GM23248 (cell line): ENCODE measurements at places on chromosomes 12 and 14. TPM values are rescaled to one million over a fixed set of nuclear protein-coding genes. Genes with fewer than 3 reads are reported as not detected.

GRCh38 chr12:66397574-66398290, 95.4 kb downstream of the HELB start:
- H3K4me3 ChIP-seq: no peak overlapping the region
- no peaks in the 10 kb centered on the region for H3K36me3 ChIP-seq
- no peak overlapping the region for H3K27ac ChIP-seq
- peaks cover 5% of the 10 kb centered on the region; the same call in 1 of the 2 replicates for H3K27me3 ChIP-seq

DNA sequence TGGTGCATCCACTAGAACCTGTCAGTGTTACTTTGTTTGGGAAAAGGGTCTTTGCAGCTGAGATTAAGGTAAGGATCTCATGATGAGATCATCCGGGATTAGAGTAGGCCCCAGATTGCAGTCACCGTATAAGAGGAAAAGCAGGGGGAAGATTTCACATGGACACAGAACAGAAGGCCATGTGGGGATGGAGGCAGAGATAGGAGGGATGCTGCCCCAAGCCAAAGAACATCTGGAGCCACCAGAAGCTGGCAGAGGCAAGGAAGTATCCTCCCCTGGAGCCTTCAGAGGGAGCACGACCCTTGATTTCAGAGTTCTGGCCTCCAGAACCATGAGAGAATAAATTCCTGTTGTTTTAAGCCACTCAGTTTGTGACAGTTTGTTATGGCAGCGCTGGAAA, 39.6 kb downstream of the CMKLR1 start:
- peaks cover 12% of the 10 kb centered on the region for H3K4me1 ChIP-seq
- no peak overlapping the region for H3K27ac ChIP-seq
- H3K27me3 ChIP-seq: no peaks in the 10 kb centered on the region

DNA sequence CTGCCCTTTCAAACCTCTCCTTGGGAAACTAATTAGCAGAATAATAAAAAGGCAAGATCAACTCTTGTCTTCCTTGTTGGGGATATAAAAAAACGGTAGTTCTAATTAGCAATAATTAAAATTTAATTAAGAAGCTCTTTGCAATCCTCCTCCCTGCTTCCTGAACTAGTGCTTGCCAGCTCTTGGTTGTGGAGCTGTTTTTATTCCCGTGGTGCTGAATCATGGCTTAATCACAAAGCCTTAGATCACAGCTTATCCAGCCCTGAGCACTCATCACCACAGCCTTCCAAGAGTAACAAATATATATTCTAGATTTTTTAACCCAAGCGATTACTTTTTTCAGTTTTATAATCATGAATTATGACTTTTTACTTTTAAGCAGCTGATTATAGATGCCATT, 63.2 kb upstream of the INSM2 start:
- H3K4me1 ChIP-seq: no peaks in the 10 kb centered on the region
- H3K4me3 ChIP-seq: no peak overlapping the region
- H3K36me3 ChIP-seq: no peaks in the 10 kb centered on the region
- no peaks in the 10 kb centered on the region; the same call in 1 of the 2 replicates for H3K27me3 ChIP-seq
- DNase-seq: peak; percentile 30

The RPGRIP1 gene
- not detected in 2 replicates for total RNA-seq

The PRB2 gene
- not detected in 2 replicates for total RNA-seq

DNA sequence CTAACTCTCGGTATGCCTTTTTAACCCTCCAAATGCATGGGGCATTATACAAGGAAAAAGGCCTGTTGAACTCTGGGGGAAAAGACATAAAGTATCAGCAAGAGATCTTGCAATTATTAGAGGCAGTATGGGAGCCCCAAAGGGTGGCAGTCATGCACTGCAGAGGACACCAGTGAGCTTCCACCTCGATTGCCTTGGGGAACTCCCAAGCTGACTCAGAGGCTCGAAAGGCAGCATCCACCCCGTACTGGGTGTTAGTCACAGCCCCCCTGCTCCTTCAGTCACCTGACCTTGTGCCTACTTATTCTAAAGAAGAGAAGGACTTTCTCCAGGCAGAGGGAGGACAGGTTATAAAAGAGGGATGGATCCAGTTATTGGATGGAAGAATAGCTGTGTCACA, 781.4 kb upstream of the TMEM132C start:
- no peak overlapping the region for H3K4me3 ChIP-seq
- DNase-seq: peak; percentile 96
- no peaks in the 10 kb centered on the region for H3K27me3 ChIP-seq
- no peak overlapping the region for H3K27ac ChIP-seq

GRCh38 chr12:40691913-40692764, at the start of gene CNTN1:
TSS of gene CNTN1 (plus strand) at chr12:40692439.
- H3K4me3 ChIP-seq: peak within 1 kb of the TSS; percentile 68
- peak; percentile 65 for DNase-seq
- H3K27ac ChIP-seq: no peak within 1 kb of the TSS
- peaks cover 36% of the 10 kb centered on the region; the same call in 1 of the 2 replicates for H3K27me3 ChIP-seq
- H3K36me3 ChIP-seq: no peaks in the 10 kb centered on the region

DNA sequence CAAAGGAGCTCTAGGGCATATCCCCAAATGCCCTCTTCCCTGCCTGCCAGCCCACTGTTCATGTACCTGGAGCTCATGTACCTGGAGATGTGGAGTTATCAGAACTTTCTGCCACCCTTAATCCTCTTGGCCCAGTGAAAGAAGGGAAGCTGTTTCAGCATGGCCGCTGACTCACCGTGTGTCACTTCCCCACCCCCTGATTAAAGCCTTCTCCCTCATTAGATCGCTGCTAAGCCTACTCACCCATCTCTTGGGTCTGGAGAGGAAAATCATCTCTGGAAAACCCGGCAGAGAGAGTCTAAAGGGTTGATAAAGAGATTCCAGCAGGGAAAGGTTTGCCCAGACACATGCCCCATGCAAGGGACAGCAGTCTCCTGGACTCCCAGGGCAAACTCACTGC, 4.5 kb upstream of the LTBP2 start:
- H3K36me3 ChIP-seq: no peaks in the 10 kb centered on the region
- DNase-seq: peak; percentile 96
- no peaks in the 10 kb centered on the region for H3K27me3 ChIP-seq
- H3K27ac ChIP-seq: peak overlapping the region; percentile 86
- peaks cover 81% of the 10 kb centered on the region for H3K4me1 ChIP-seq

The IL26 gene
- not detected in 2 replicates for total RNA-seq

DNA sequence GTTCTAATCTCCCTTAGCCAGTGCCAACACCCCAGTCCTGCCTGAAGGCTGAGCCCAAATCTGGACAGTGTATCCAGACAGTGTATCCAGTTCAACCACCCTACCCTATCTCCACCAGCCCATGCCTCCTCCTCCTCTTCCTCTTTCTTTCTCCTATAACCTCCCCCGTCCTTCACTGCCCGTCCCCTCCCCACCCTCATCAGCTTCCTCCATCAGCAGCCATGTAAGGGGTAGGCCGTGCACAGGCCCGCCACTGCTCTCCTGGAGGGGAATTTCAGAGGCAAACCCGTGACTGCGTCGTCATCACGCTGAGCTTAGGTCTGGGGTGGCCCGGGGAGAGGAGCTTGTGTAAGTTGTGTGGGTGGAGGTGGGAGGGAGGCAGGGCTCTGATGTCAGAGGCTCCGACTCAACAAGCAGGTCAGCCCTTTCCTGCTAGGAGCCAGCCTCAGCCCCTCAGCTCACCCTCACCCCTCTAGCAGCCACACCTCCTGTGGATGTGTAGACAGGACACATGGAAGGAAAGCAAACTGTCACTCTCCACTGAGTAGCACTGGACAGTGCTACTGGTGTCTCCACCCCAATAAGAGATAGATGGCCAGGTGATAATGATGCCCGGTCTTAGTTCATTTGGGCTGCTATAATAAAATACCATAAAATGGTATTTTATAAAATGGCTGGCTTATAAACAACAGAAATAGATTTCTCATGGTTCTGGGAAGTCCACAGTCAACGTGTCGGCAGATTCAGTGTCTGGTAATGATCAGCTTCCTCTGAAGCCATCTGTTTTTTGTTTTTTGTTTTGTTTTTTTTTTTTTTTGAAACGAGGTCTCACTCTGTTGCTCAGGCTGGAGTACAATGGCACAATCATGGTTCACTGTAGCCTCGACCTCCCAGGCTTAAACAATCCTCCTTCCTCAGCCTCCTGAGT, 50.5 kb downstream of the IRF2BPL start:
- no peaks in the 10 kb centered on the region for H3K27me3 ChIP-seq
- DNase-seq: peak; percentile 84

- H3K36me3 ChIP-seq: no peaks in the 10 kb centered on the region
- H3K4me1 ChIP-seq: peaks cover 32% of the 10 kb centered on the region
- peak overlapping the region; percentile 93 for H3K27ac ChIP-seq
- DNase-seq: peak; percentile 93
Measured at GRCh38 chr14:34699873-34700621, 14.3 kb downstream of the CFL2 start.
